Suppressor macrophage treated with lipopolysaccharide for 4 hours (primary cell): ENCODE measurements at places on chromosomes 3 and 15.

DNA sequence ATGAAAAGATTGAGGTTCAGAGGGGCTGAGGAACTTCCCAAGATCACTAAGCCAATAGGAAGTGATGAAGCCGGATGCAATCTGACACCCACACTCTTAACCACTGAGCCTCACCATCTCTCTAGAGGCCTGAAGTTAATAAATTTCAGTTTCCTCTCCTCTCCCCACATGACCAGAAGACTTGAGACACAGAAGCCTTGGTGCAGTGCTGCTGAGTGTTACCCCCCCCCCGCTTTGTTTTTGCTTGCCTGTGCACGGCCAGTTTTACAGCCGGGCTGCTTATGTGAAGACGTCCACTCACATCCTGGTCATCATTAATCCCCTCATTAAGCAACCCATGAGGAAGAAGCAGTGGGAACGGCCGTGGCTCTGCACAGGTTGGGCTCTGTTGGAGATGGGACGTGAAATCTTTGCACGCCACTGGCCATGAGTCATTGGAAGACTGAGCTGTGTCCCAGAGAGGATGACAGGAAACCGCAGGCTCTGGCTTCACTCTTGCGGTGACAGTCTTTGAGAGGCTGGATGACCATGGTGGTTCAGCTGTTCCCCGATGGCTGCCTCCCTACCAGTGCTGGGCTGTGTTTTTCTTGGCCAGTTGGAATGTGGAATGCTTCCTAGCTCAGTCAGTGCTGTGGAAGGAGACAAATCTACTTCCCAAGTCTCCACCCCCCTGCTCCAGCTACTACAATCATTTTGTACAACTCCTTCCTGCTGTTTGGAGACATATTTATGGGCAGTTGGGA, 232.6 kb upstream of the LRTM1 start:
- DNase-seq: peak; percentile 50

- DNase-seq: no peak
Observed at GRCh38 chr15:63358241-63359029, 23.2 kb downstream of the CA12 start.

GRCh38 chr3:157531771-157532170, 28.6 kb upstream of the VEPH1 start:
- DNase-seq: no peak

GRCh38 chr15:80076321-80077318, 17.1 kb downstream of the ZFAND6 start:
- no peak for DNase-seq

DNA sequence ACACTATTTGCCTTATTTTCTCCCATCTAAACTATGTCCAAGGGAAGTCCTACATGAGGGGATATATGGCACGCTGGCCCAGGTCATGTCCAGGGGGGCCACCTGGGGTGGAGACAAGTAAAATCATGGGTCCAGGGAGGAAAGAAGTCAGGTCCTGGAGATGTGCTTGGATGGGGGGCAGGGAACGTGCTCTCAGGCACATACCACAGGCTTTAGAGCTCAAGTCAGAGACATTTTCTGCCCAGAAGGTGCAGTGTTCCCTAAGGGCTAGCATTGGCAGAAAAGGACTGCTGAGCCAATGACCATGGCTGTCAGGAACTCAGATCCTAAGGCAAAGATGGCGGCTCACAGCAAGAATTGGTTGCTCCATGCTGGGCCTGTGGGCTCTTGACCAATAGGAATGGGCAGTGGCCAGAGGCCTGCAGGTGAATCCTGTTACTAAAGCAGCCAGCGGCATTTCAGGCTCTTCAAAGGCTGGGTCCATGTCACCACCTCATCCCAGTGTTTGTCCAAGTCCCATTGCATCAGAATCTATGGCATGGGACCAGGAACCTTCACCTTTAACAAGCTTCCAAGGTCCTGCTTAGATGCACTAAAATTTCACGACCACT, 175.0 kb downstream of the RPLP1 start:
- no peak for DNase-seq

DNA sequence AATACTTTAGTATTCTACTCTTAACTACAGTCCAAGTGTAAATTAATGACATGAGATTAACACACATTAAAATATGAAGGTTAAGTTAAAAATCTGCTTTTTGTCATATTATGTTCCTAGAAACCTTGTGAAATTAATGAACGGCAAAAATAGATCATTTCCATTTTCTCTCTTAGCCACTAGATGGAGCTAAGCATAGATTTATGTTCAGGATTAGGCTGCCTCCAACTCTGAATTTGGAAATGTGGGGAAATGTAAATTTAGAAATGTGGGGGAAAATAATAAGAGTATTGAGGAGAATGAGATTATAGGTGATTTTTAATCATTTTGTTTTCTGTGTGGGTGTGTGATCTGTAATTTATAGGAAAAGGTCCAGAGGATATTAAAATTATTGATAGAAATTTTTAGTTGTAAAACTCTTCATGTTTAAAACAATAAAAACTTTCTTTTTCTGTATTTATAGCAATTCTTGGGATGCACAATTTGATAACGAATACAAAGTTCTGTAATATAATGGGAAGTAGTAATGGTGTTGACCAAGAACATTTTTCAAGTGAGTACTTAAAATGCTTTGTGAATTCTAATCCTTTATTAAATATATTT, 59.2 kb downstream of the TMOD3 start:
- peak; percentile 53 for DNase-seq

DNA sequence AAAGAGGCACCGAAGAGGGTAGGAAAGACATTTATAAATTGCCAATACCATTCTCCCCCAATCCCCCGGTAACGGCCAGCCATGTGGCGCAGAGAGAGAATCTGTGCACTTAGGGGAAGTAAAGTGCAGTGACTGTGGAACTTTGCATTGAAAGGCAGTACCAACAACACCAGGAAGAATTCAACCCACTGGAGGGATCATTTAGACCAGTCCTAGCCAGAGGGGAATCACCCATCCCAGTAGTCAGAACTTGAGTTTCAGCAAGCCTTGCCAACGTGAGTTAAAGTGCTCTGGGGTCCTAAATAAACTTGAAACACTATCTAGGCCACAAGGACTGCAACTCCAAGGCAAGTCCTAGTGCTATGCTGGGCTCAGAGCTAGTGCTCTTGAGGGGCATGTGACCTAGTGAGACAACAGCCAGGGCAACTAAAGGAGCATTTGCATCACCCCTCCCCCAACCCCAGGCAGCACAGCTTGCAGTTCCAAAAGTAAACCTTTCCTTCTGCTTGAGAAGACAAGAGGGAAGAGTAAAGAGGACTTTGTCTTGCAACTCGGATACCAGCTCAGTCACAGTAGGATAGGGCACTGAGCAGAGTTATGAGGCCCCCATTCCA, 15.0 kb downstream of the CEP70 start:
- no peak for DNase-seq

DNA sequence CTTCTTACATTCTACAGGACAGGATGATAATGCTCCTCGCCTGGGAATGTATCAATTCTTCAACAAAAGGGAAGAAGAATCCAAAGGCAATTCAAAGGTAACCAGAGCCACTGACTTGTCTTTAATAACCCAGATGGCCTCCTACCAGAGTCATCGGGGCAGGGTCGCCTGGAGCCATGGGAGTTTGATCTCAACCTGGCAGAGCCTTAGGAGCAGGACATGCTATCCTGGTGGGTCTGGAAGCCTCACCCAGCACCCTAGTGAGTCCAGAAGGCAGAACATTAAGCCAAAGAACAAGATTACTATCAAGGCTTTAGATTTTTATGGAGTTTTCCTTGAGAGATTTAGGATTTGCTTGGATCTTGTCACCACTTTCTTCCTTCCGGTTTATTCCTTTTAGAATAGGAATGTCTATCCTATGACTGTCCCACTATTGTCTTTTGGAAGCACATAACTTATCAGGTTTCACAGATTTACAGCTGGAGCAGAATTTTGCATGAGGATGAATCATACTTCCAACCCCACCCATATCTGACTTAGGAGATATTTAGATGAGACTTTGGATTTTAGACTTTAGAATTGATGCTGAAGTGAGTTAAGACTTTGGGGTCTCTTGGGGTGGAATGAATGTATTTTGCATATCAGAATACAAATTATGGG, 330.3 kb upstream of the GOLIM4 start:
- no peak for DNase-seq

GRCh38 chr3:132222868-132223538, 94.2 kb upstream of the ACP3 start:
- DNase-seq: no peak

DNA sequence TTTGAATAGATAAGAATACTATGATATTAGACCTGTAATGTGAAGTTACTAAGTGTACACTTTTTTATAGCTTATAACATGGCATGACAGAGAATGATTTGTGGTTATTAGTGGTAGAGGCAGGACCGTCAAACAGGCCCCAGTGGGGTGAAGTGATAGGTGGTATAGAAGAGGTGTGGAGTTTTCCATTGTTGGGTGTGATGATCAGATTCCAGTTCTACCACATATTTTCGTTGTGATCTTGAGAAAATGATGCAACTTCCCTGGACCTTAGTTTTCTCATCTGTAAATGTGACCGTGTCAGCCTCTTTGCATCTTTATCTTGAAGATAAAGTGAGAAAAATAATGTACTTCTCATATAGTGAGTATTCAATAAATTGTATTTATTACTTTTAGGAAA, 30.3 kb upstream of the UTS2B start:
- no peak for DNase-seq

DNA sequence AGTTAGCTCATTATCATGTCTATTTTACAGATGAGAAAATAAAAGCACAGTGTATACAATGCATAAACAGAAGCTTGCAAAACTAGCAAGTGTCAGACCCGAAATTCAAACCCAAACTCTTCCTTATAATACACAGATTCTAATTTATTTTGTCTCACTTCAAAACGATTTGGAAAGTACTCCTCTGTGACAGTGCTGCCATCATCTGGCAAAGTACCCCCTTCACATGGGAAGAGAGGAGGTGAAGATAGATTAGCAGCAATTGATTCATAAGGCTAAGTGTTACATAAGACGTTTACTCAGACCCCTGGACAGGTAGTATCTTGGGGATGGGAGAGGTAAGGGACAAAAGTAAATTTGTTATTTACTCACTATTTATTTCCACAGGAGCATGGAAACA, 744.0 kb upstream of the SGO1 start:
- DNase-seq: no peak

DNA sequence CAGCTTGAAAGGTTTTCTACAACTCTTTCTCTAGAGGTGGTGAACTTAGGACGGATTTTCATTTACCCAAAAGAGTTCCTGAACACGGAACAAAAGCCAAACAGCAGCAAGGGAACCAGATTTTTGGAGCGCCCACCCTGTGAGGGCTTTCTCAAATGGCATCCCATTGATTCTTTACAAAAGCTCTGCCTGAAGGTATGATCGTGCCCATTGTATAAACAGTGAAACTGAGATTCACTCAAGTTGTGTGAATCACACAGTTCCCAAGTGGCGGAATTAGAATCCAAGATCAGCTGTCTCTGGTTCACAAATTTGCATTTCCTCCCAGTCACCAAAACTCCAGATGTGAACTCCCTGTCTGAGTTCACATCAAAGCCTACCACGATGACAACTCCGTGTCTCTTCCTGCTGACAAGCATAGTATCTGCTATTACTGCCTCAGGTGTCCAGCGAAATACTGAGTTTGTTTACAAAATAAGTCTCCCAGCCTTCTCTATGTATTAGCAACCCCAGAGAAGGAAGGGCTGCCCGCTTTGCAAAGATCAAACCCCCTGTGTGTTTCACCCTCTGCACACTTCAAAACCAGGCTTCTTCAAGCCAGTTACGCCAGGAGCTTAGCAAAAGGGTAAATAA, 235.9 kb upstream of the ST8SIA2 start:
- no peak for DNase-seq

GRCh38 chr3:83946554-83946953, 1012.2 kb upstream of the CADM2 start:
- no peak for DNase-seq

DNA sequence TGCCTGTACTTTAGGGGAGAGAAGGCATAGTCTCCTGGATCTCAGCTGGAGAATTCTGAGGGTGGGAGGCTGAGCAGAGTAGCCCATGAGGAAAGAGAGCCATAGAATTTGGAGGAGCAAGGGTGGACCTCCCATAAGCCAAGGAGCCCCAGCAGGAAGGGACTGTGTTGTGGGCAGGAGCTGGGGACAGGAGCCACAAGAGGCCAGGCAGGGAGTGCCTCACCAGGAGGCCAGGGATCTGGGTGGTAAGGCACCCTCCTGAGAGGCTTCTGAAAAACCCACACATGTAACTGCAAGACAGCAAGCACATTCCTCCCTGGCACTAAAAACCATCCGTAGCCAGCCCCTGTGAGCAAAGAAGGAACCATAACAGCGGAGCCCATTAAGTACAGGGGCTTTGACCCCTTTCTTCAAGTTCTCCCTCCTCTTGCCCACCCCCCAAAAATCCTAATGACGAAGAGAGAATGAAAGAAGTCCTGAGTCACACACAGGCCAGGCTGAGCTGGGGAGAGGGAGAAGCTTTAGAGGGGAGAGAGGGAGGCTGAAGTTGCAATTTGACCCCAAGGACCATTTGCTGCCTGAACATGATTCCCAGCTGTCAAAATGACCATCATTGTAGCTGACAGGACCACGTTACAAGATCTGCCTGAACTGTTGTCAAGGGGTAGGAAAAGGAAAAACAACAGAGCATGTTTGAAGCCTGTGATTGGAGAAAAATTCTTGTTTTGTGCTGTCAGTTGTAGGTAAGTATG, 82.6 kb downstream of the TRIM42 start:
- no peak for DNase-seq

DNA sequence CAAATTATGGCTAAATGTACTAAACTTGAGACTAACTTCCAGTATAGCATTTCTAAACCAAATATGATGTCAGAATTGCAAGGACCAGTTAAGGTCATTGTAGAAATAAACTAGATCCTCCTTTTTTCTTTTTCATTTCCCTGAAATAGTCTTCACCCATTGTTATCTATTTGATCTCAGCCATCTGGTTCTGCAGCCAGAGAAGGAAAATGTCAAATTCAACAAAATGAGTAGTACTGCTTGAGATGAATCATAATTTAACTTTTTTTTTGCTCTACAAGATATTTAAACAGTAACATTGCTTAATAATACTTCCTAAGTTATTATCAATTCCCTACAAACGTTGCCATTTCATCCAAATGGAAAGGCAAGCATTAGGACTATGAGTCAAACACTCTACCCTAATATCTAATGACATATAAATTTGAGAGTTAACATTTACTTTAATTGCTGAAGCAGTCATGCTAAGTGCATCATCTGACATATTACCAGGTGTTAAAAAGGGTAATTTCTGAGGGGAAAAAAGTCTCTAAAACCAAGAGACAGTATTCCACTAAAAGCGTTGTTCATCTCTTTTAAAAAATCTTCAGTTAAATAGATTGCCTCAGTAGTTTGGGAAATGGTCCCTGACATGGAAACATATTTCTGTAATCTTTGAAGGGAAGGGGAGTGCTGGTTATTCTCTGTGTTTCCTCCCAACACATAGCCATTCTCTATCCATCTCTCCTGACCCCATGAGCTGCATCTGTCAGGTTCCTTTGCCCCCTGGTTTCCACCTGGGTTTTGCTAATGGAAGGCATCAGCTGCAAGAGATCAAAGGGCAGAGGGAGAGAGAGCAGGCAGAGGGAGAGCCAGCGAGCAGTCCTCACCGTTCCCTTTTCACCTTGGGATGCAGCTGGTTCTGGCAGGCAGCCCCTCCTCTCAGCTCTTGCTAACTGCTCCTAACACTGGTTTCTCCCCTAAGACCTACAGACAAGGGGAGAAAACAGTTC, 138.5 kb downstream of the ARPP21 start:
- no peak for DNase-seq

- DNase-seq: no peak
Observed at GRCh38 chr15:88021601-88022000, 234.9 kb downstream of the NTRK3 start.

- no peak for DNase-seq
Observed at GRCh38 chr3:60657972-60658371, 593.3 kb downstream of the FHIT start.
